Uterus (tissue), 4 donors: ENCODE measurements at places on chromosomes 7 and 10. TPM values are rescaled to one million over a fixed set of nuclear protein-coding genes. Genes with fewer than 3 reads are reported as not detected.

Gene SLC16A12
- total RNA-seq = 0.26 TPM

GRCh38 chr10:73910764-73911552, at the start of gene PLAU:
Gene PLAU (plus strand): TSS chr10:73911132. CDS start chr10:73911556, 424 bp downstream.
- no peaks in the 10 kb centered on the region for H3K36me3 ChIP-seq
- peak within 1 kb of the TSS; percentile 49 for H3K4me3 ChIP-seq
- H3K27me3 ChIP-seq = no peaks in the 10 kb centered on the region
- DNase-seq = no peak

DNA sequence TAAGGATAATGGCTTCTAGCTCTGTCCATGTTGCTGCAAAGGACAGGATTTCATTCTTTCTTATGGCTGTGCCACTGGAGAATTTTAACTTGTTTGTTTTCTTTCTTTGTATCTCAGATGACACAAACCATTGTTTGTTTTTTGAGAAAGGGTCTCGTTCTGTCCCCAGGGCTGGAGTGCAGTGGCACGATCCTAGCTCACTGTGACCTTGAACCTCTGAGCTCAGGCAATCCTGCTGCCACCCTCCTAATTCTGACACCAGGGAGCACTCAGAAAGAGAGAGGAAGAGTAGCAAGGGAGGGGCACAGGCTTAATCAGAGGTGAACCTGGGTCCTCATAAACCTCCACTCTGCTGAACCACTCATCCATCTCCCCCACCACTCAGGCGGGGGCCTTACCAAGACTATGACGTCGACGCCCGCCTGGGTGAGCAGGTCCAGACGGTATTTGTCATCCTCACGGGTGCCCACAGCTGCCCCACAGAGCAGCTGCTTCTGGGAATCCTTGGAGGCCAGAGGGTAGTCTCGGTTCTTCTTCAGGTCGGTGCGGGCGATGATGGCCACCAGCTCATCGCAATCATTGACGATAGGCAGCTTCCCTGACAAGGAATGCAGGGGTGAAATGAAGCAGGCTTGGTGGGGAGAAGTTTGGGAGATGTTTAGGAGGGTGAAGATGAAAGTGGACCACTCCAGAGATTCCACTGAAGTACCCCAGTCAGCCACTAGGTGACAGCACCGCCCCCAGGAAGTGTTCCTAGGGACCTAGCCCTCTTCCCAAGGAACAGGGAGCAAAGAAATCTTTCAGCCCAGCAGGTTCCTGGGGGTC, 11.6 kb downstream of the IMPDH1 start:
- no peaks in the 10 kb centered on the region for H3K27me3 ChIP-seq
- no peaks in the 10 kb centered on the region for H3K36me3 ChIP-seq
- no peaks in the 10 kb centered on the region for H3K4me1 ChIP-seq
- no peak overlapping the region for H3K4me3 ChIP-seq

Gene TMEM176B
- 31.2 TPM for total RNA-seq

- no peaks in the 10 kb centered on the region for H3K27me3 ChIP-seq
- H3K4me3 ChIP-seq = no peak overlapping the region
- H3K27ac ChIP-seq = no peak overlapping the region
- H3K4me1 ChIP-seq = no peaks in the 10 kb centered on the region
- DNase-seq = no peak
- no peaks in the 10 kb centered on the region for H3K36me3 ChIP-seq
Measured at GRCh38 chr7:54354436-54354835, 187.7 kb upstream of the VSTM2A start.

Gene NPC1L1
- total RNA-seq = not detected

GRCh38 chr10:98289802-98290209, 21.8 kb upstream of the LOXL4 start:
- no peak overlapping the region for H3K27ac ChIP-seq
- no peak overlapping the region for H3K4me3 ChIP-seq
- H3K36me3 ChIP-seq = no peaks in the 10 kb centered on the region
- H3K4me1 ChIP-seq = no peaks in the 10 kb centered on the region

Gene NKX2-3
- total RNA-seq = not detected

- no peak for DNase-seq
- no peaks in the 10 kb centered on the region for H3K4me1 ChIP-seq
- peak overlapping the region; percentile 68 for H3K27ac ChIP-seq
Measured at GRCh38 chr10:95247200-95247880, 43.5 kb downstream of the PDLIM1 start.

DNA sequence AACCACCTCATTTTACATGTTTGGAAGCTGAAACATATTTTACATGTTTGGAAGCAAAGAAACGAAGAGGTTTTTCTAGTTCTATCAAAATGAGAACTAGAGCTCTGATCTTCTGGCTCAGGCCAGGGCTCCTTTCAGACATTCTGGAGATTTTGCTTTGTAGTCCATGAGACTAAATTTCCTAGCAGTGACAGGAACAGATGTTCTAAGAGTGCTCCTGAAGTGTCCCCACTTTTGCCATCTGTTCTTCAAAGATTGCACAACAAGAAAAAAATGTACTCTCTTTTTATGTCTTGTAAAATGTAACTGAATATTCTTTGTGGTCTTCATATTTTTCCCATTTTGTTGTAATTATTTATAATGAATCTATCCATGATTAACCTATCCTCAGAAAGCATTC, 196.4 kb upstream of the PCLO start:
- no peak overlapping the region for H3K4me3 ChIP-seq
- H3K27ac ChIP-seq = no peak overlapping the region
- H3K36me3 ChIP-seq = no peaks in the 10 kb centered on the region
- no peaks in the 10 kb centered on the region for H3K4me1 ChIP-seq

GRCh38 chr10:120506674-120507073, 49.6 kb downstream of the PLPP4 start:
- no peaks in the 10 kb centered on the region for H3K27me3 ChIP-seq
- no peaks in the 10 kb centered on the region for H3K36me3 ChIP-seq
- H3K4me1 ChIP-seq = no peaks in the 10 kb centered on the region

DNA sequence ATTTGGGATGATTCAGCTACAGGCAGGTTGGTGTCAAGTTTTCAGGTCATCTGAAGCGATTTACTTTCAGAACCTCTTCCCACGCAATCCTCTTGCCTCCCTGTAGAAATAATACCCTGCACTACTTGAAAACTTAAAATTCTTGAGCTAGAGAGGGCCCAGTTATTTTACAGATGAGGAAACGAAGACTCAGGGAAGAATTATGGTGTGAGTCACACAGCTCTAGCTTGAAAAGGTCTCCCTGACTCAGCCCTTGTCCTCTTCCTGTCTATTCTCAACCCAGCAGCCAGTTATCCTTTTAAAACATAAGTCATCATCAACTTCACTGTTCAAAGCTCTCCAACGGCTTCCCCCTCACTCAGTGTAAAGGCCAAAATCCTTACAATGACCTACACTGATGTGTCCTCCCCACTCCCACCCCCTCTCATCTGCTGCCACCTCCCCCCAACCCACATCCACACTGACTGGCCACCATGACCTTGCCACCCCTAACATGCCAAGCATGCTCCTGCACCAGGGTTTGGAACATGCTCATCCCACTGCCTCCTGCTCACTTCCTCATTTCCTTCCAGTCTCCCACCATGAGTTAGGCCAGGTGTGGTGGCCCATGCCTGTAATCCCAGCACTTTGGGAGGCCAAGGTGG, 3.4 kb downstream of the DNMBP start:
- peaks cover 11% of the 10 kb centered on the region for H3K4me1 ChIP-seq
- no peak overlapping the region for H3K4me3 ChIP-seq
- no peaks in the 10 kb centered on the region for H3K27me3 ChIP-seq
- peak overlapping the region; percentile 92 for H3K27ac ChIP-seq
- no peaks in the 10 kb centered on the region for H3K36me3 ChIP-seq
- DNase-seq = peak; percentile 28

DNA sequence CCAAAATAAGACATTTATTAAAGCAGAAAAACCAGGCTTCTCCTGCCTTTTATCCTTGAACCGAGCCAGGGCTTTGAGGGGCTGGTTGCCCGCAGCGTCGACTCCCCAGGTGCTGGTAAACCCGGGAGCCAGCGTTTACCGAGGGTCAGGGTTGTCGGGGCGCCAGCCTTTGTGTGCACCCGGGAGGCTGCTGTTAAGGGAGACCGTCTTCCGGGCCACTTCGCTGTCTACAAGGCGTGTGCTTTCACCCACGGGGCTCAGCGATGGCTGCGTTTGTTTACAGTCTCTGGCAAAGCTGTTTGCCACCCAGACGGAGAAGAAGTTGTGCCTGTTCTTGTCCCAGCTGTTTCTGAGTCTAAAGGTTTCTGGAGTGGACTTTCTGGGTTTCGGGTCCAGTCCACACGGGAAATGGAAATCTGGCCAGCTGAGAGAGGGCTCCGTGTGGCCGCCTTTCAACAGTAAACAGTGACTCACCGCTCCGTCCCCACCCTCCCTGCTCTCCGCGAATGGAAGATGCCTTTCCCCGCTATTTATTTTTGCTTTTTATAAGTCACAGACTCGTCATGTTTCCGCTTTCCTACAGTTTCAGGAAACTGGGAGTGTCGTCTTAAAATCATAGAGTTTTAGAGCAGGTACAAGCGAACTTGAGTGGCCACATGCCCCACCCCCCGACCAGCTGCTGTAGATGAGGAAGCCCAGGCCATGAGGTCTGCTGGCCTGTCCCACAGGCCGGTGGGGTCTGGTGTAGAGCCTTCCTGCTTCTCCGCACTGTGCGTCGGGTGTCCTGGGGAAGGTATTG, 2.2 kb downstream of the MAFK start:
- H3K27ac ChIP-seq = peak overlapping the region; percentile 98
- H3K4me1 ChIP-seq = peaks cover 13% of the 10 kb centered on the region
- peak overlapping the region; percentile 66 for H3K4me3 ChIP-seq
- peak; percentile 76 for DNase-seq
- no peaks in the 10 kb centered on the region for H3K27me3 ChIP-seq
- H3K36me3 ChIP-seq = no peaks in the 10 kb centered on the region

GRCh38 chr10:33772370-33773252, 438.1 kb upstream of the NRP1 start:
- peak; percentile 21 for DNase-seq
- no peaks in the 10 kb centered on the region for H3K27me3 ChIP-seq
- no peak overlapping the region for H3K4me3 ChIP-seq
- no peaks in the 10 kb centered on the region for H3K4me1 ChIP-seq
- peak overlapping the region; percentile 54 for H3K27ac ChIP-seq

DNA sequence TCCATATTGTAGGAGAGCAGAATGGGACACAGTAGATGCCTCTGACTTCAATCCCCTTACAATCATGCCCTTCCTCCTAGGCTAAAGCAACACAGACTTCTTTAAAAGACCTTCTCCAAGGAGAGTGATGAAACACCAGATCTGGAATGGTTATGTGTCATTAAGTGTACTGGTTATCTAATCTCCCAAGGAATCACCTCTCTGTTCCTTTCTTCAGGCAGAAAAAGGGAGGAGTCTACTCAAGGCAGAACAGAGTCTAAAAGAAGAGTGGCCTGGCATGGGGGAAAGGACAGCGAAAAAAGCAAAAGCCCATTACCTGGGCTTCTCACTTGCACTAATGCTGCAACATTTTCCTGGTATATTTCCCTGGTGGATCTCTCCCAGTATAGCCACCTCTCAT, 2.9 kb downstream of the ELMO1 start:
- H3K4me3 ChIP-seq = no peak overlapping the region
- H3K27me3 ChIP-seq = no peaks in the 10 kb centered on the region
- DNase-seq = no peak
- H3K36me3 ChIP-seq = no peaks in the 10 kb centered on the region

DNA sequence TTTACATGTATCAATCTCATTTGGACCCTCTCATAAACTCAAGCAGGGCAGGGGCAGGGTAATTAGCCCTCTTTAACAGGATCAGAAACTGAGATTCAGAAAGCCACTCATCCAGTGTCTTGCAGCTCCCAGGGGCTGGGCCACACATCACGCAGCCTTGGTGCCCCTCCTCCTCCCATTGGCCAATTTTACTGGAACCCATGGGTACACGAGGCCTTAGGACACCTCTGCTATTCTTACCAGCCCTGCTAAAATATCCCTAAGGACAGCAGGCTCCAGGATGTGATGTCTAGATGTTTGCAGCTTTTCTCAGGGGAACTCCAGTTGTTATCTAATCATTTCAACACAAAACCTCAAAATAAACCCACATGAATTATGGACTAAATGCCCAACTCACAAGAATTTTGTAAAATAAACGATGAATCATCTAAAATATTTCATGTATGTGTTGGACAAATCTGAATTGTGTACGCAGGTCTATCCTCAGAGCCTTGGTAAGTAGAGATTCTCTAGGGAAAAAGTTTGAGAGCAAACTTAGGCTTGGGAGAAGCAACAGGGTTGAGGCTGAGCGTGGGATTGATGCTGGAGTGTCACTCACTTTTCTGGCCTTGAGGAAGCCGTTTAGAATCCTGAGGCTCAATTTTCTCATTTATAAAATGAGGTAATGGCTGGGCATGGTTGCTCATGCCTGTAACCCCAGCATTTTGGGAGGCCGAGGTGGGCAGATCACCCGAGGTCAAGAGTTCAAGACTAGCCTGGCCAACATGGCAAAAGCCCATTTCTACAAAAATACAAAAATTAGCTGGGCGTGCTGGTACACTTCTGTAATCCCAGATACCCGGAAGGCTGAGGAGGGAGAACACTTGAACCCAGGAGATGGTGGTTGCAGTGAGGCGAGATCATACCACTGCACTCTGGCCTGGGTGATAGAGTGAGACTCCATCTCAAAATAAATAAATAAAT, 69.7 kb upstream of the TNS3 start:
- H3K27ac ChIP-seq = no peak overlapping the region
- no peaks in the 10 kb centered on the region for H3K36me3 ChIP-seq
- no peak overlapping the region for H3K4me3 ChIP-seq
- H3K27me3 ChIP-seq = no peaks in the 10 kb centered on the region

- no peak overlapping the region for H3K27ac ChIP-seq
- no peaks in the 10 kb centered on the region for H3K27me3 ChIP-seq
- H3K36me3 ChIP-seq = no peaks in the 10 kb centered on the region
- no peaks in the 10 kb centered on the region for H3K4me1 ChIP-seq
- DNase-seq = no peak
Measured at GRCh38 chr7:130500463-130500862, 8.6 kb downstream of the MEST start.

GRCh38 chr10:112353046-112353445, 20.9 kb upstream of the ACSL5 start:
- no peaks in the 10 kb centered on the region for H3K36me3 ChIP-seq
- no peak for DNase-seq
- H3K27me3 ChIP-seq = no peaks in the 10 kb centered on the region
- no peak overlapping the region for H3K27ac ChIP-seq

DNA sequence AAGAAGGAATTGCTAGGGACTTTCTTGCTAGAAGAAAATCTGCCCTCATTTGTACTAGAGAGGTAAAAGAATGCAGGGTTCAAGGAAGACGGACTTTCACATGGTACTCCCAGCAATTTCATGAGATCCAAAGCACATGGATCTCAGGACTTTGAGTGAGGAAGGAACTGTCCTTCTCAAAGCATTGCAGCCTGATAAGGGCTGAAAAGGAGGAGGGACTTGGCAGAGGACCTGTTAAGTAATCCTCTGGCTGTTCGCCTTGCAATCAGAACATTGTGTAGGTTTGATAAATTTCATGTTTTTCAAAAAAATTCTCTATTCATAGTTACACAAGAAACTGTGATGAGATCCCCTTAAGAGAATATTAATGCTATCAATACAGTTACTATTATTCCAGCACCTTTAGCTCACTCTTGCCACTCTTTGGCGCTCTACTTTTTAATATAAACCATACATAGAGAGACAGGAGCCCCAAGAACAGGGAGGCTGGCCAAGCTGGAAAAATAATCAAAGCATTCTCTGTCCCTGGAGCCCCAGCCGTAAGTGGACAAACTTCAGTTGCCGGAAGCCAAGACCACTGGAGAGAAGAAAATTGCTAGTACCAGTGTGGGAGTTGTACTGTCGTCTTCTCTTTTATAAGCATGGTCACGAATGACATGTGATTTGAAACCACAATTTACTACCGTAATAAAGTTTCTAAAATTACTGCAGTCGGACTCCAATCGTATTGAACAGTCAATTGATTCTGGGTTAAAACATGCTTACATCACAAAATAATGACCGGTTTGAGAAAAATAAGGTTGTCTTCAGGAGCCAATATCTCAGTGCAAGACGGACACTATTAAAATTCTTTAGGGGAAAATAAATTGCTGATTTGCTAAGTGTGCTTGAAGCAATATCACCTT, 424.4 kb downstream of the SDK1 start:
- no peak overlapping the region for H3K4me3 ChIP-seq
- no peaks in the 10 kb centered on the region for H3K36me3 ChIP-seq
- H3K4me1 ChIP-seq = no peaks in the 10 kb centered on the region

Gene SPDYE11
- total RNA-seq = 0.14 TPM
